Ureter (tissue), 1 donor: ENCODE measurements at places on chromosomes 6 and 20. TPM values are rescaled to one million over a fixed set of nuclear protein-coding genes. Genes with fewer than 3 reads are reported as not detected.

DNA sequence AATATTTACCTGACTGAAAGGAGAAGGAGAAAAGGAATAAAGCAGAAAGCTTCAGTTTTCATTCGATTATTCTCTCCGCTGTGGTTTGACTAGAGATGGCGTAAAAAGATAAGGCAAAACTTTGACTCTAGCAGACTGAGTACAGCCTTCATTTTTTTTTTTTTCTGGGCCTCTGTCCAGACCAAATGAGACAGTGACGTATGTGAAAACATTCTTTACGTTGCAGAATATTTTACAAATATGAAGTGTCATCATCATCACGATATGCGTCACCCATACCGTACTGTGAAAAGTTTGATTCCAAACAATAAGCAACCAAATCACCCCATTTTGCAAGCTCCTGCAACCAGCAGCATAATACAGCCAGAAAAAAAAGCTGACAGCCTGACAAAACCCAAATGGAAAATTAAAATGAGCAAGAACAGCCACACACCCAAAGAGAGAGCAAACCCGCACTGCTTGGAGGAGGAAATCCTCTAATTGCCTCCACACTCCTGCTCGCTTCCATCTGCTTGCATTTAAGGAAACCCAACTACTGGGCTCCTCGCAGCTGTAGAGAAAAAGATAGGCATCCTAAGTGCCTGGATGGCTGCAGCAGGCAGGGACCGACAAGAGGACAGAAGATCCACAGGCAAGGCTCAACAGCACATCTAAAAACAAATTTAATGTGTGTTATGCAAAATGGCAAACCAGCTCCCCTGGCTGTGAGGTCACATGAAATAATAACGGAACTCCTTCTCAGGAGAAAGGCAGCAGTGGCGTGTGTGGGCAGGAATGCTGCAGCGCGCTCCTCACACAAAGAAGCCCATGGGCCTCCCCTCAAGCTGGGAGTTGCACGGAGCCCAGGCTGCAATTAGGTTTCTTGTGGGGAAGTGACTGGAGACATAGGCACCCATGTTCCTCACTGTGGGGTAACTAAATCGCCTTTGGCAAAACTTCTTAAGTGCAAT, 113.1 kb downstream of the FYN start:
- DNase-seq: no peak

GRCh38 chr6:71851214-71851613, 35.1 kb upstream of the RIMS1 start:
- no peak for DNase-seq

- no peak for DNase-seq
These were observed 45.7 kb downstream of the TINAG start for GRCh38 chr6:54353975-54354374.

BCL2L1 gene
- 91.4 TPM for total RNA-seq

DNA sequence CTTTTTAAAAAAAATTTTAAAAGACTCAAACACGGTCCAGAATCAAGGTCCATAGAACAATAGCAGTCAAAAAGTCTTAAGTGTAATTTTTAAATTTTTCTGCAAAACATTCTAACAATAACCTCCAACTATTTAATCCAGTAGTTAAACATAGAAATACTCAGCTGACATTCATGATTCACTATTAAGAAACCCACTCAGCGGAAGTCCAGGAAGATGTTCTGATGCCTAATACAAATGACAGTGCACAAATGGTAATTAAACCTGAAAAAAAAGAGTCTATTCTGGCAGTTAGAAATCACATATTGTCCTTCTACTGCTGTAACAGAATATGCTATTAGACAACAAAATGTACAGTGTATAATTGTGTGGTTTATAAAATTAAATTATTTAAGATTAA, 128.2 kb upstream of the BMP5 start:
- no peak for DNase-seq

- DNase-seq: no peak
These were observed 66.5 kb downstream of the KLHL32 start for GRCh38 chr6:96990989-96991388.
